Memory B cell (primary cell): ENCODE measurements at places on chromosomes 6 and 20.

- DNase-seq, result no peak
Measured at GRCh38 chr6:165662041-165662748, 846 bp downstream of the PDE10A start.

- DNase-seq, result no peak
Measured at GRCh38 chr6:52499026-52499425, 77.8 kb downstream of the TRAM2 start.

GRCh38 chr20:6525447-6526303 lies 241.8 kb upstream of the BMP2 start:
- DNase-seq, result no peak

DNA sequence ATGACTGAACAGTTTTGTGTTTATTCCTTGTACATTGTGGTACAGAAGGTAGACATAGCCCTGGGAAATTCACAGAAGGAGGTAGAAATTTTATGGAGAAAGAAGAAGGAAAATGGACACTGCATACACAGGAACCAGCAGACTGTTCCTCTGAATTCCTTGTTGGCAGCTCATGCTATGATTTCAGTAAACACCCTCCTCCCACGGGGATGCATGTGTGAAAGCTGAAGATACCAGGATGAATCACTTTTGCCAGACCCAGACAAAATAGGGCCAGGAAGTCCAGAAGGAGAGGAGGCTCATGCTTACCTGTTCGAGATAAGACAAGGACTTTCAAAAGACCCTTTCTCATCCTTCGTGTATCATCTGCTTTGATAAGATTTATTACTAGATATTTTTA lies 110.3 kb upstream of the GGTLC1 start:
- no peak for DNase-seq

- DNase-seq, result no peak
Measured at GRCh38 chr6:97304701-97305100, 21.7 kb upstream of the MMS22L start.

GRCh38 chr6:142735204-142735603 lies 209.8 kb downstream of the HIVEP2 start:
- DNase-seq, result no peak

DNA sequence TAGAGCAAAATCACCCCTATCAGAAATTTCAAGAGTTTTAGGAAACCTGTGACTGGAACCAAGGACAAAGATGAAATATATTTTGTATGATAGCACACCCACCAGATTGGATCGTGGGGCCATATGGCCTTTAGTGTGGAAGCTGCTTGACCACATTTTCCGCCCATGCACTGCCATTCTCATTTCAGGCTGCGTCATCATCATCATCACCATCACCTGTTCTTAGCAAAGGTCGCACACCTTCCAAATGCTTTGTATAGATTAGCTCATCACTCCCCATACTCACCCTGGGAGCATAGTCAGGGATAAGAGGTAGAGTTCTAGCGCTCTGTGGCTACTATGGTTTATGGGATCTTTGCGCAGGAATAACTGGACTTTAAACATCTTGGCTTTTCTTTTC lies 185.7 kb downstream of the MTHFD1L start:
- no peak for DNase-seq

GRCh38 chr20:36548006-36548315 lies 6.6 kb downstream of the MYL9 start:
- DNase-seq, result no peak

DNA sequence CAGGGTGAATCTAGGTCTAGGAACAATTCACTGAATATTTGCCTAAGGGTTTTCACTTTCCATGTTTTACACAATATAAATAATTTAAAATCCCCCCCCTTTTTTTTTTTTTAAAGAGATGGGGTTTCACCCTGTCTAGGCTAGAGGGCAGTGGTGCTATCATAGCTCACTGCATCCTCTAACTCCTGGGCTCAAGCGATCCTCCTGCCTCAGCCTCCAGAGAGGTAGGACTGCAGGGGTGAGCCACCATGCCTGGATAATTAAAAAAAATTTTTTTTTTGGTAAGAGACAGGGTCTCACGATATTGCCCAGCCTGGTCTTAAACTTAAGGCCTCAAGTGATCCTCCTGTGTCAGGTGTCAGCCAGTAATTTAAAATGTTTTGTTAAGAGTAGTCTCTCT lies 17.8 kb downstream of the QKI start:
- no peak for DNase-seq

GRCh38 chr6:118813775-118814174 lies 80.2 kb upstream of the ASF1A start:
- no peak for DNase-seq

DNA sequence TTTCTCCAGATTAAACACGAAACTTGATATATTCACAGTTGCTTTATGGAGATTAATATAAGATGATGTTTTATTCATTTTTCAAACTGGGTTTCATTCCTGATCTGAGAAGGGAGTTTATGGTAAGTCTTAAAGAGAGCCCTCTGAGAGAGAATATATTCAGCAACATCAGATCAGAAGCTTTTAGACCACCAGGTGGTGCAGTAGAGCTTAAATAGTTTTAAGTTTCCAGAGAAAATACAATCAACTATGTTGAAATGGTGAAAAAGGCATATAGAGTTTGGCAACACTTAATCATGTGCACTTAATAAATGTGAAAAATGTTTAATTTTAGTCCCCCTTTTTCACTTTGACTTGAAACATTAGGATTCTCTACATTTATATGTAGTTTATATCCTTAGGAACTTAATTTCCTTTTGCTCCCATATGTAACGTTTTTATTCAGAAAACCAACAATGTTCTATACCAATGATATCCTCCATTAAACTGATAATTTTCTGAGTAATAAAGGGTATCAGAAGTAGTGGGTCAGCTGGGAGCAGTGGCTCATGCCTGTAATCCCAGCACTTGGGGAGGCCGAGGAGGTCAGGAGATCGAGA lies 86.4 kb upstream of the CLDN20 start:
- DNase-seq, result peak; percentile 52

- DNase-seq, result no peak
Measured at GRCh38 chr20:50245498-50246366, 55.1 kb downstream of the CEBPB start.

DNA sequence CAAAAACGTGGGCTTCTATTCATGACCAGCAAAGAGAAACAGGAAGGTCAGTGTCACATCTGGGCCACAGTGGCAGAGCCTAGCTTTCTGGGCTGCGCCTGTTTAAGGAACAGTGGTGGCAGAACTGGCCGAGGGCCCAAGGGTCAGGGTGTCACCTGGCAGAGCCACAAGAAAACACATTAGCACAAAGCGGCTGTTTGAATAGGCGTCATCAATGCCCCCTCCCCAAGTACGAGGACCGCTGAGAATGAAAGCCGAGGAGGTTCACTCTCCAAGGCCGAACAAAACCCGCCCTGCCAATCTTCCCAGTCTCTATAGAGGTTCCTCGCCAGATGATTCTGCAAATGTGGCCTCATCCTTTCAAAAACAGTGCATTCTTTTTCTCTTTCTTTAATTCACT lies 125.2 kb upstream of the TRAF3IP2 start:
- no peak for DNase-seq

DNA sequence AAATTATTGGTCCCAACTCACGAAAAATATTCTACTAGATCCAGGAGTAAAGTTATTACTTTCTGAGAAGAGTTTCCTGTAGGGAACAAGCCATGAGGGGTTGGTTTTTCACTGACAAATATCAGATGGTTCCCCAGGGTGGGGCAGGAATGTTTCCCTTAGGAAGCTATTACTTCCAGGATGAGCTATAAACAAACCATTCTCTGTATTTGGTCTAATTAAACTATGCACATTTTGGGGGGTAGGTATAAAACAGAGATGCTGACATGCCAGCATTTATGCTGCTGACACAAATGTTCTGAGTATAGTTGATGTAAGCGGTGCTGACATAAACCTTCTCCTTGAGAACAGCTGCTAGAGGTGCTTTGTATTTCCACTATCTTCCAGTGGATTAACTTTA lies 54.2 kb downstream of the OGFRL1 start:
- no peak for DNase-seq

DNA sequence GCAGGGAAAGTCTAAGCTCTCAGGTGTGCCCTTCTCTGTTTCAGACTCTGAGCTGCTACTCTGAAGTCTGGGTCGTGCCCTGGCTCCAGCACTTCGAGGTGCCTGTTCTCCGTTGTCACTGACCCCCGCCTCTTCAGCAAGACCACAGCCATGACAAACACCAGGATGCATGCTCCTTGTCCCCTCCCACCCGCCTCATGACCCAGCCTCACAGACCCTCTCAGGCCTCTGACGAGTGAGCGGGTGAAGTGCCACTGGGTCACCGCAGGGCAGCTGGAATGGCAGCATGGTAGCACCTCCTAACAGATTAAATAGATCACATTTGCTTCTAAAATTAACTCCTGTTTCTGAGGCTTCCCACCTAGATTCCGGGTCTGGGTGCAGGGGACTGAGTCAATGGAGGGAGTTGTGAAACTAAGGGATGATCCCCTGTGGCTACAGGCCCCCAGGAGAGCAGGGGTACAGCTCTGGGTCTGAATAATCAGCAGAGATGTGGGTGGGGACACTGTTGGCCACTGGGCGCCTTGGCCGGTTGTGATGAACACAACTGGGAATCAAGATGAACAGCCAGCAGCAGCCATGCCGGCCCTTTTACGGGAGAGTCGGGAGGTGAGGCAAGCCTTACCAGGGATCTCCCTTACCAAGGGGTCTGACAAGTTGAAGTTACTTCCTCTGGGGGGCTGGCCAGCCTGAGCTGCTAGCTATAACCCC lies 10.7 kb downstream of the CST7 start:
- no peak for DNase-seq

- DNase-seq, result no peak
Measured at GRCh38 chr6:126388104-126388598, 48.2 kb downstream of the CENPW start.

GRCh38 chr20:23658989-23659609 lies 21.3 kb upstream of the CST3 start:
- no peak for DNase-seq

- DNase-seq, result no peak
Measured at GRCh38 chr20:46774236-46774635, 64.8 kb downstream of the SLC2A10 start.

- DNase-seq, result no peak
Measured at GRCh38 chr20:17710379-17711266, 10.9 kb downstream of the BANF2 start.

GRCh38 chr6:142956726-142957125 lies 11.8 kb upstream of the HIVEP2 start:
- DNase-seq, result no peak

- DNase-seq, result no peak
Measured at GRCh38 chr6:167479901-167480648, 155.2 kb downstream of the TTLL2 start.

GRCh38 chr20:63378626-63379025 lies 17.5 kb upstream of the CHRNA4 start:
- no peak for DNase-seq
